ENCODE measurements at places on chromosomes 2 and 18. TPM values are rescaled to one million over a fixed set of nuclear protein-coding genes. Genes with fewer than 3 reads are reported as not detected.

- DNase-seq = no peak
Observed at GRCh38 chr2:76953733-76954347, 568.3 kb downstream of the LRRTM4 start.

DNA sequence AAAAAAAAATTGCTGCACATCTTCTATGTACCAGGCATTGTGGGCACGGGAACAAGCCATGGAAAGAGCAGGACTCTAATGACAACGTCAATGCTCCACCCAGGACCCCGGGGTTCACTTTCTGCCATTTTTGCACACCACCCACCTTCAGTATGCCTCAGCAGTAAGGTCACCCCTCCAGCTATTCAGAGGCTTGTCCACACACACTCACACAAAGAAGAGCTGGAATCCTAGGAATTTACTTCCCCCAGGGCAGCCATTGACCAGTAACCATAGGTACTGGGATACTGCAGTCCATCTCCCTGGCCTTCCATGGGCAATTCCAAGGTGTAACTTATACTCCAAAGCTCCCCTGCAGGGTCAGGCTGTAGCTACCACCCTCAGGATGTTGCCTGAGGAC lies 170.8 kb downstream of the SUCLG1 start:
- no peak for DNase-seq

- DNase-seq = no peak
Observed at GRCh38 chr2:238730001-238730669, 117.8 kb upstream of the TWIST2 start.

GRCh38 chr2:201182650-201183364 lies at the start of gene CASP10:
CASP10 (plus strand) TSS chr2:201183141; CDS start chr2:201185778, 2,637 bp downstream.
- DNase-seq = no peak

GRCh38 chr2:71516253-71516888 lies 63.0 kb downstream of the DYSF start:
- no peak for DNase-seq

DNA sequence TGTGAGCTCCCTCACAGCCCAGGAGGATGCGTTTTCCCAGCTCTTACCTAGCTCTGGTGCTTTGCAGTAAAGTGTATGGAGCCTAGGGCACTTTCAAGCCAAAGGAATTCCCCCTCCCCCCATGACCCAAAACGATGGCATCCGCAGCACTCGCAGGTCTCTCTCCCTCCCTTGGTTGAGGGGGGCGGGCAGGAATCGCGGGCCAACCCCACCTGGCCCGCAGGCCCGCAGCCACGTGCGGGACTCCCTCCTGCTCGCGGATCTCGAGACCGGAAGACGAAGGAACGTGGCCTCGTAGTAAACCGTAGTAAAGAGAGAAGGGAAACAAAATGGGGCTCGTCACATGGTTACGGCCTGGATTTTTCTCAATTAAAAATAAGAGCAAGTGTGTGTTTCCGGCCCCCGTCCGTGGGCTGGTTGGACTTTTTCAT lies 8.5 kb downstream of the IRS1 start:
- no peak for DNase-seq

DNA sequence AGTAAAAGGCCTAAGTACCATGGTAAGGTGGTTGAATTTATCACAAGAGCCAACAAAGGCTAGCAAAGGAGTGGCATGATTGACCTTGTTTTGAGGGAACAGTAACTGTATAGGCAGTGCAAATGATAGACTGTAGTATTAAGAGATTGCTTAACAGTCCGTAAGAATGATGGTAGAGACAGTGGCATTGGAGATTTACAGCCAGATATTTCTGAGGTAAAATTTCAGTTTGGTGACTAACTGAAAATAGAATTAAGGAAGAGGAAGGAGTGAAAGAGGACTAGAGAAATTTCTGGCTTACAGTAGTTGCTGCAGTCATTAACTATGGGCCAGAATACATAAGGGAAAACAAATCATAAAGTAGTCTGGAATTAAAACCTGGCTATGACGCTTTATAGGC lies 4.4 kb upstream of the BAZ2B start:
- DNase-seq = no peak

DNA sequence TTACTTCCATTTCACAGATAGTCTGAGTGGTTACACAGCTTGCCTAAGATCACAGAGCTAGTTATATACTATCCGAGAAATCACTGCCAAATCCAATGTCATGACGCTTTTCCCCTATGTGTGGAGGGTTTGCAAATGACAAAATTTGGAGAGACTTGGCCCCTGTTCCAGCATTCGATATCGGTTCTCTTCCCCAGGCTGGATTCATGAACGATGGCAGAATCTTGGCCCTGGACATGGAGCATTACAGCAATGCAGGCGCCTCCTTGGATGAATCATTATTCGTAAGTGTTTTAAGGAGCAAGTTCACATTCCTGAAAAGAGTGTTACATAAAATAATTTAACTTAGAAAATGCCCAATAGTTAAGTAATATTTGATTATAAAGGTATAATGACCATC lies 55.1 kb downstream of the AOX1 start:
- DNase-seq = no peak

DNA sequence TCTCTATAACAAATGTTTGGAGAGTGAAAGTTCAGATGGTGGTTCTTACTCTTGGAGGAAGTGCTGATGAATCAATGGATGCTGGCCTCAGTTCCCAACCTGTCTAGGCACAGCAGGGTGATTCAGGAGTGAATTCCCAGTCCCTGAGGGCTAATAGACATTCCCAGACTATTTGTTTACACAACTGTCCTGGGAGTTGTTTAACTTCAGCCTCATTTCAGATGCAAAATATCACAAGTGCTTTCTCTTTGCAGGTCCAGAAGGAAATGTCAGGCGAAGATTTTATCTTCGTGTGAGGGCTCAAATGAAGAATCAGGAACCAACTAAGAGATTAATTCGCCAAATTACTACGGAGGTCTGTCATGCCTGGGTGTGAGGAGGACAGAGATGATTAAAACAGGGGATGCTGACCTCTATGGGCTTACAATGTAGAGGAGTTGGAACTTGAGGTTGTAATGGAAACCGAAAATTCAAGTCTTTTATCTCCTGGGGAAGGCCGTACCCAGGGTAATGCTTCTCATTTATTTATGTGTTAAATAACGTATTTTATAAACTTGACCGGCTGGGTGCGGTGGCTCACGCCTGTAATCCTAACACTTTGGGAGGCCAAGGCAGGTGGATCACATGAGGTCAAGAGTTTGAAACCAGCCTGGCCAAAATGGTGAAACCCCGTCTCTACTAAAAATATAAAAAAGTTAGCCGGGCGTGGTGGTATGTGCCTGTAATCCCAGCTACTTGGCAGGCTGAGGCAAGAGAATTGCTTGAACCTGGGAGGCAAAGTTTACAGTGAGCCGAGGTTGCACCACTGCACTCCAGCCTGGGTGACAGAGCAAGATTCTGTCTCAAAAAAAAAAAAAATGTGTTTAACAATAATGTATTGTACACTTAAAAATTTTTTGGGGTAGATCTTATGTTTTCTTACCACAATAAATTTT lies 38.7 kb upstream of the SLC1A4 start:
- DNase-seq = no peak

GRCh38 chr2:8310557-8311455 lies 371.1 kb upstream of the ID2 start:
- no peak for DNase-seq

GRCh38 chr2:182946958-182947369 lies 80.5 kb upstream of the FRZB start:
- no peak for DNase-seq

GRCh38 chr2:44351676-44352075 lies 9.6 kb downstream of the PREPL start:
- DNase-seq = peak; percentile 72

GRCh38 chr2:44537264-44537663 lies 175.5 kb downstream of the CAMKMT start:
- DNase-seq = no peak

DNA sequence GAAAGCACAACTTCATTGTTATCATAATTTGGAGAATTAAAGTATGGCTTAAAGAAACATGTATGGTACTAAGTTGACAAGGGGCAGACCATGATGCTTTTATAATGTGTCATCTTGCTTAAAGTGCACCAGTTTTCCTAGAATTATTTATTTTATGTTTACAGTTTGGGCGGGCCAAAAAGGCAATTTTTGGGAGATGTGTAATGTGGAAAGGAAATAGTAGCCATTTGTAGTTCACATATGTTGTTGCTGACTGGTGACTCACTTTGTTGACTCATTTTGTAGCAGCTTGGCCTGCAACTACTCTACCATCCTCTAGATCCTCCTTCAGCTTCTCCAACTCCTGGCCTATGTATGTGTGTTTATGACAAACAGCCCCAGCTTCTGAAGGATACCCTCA lies 7.7 kb downstream of the ZSCAN30 start:
- DNase-seq = peak; percentile 14

- no peak for DNase-seq
Observed at GRCh38 chr2:23397478-23397877, 12.5 kb downstream of the KLHL29 start.

Gene HOXD13
- not detected for total RNA-seq

Gene HTR2B
- 0.78 TPM for total RNA-seq

Gene AGXT
- not detected for total RNA-seq

Gene CLEC4F
- total RNA-seq = not detected

Gene GPAT2
- not detected for total RNA-seq
